ENCODE measurements at places on chromosomes 12 and 14. TPM values are rescaled to one million over a fixed set of nuclear protein-coding genes. Genes with fewer than 3 reads are reported as not detected.
A peak's percentile ranks its signal among the peaks of the same experiment; 100 is the strongest.

DNA sequence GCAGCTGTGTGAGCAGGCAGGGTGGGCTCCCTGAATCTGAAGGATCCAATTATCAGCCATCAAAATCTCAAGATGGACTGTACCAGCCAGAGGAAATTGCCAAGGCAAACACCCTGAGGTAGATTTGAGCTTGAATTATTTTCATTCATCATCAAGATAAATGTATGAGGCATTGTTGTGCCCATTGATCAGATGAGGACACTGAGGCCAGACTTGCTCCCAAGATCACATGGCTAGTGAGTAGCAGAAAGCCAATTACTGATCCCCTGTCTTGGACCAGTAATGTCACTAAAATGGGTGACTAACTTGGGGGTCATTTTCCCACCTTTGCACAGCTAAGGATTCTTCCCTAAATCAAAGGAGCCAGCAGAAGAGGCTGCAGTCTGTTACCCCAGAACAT, 20.9 kb upstream of the CMKLR1 start:
- H3K36me3 ChIP-seq, result no peaks in the 10 kb centered on the region
- H3K27ac ChIP-seq, result no peak overlapping the region
- no peak overlapping the region for H3K4me3 ChIP-seq
- no peaks in the 10 kb centered on the region for H3K4me1 ChIP-seq

DNA sequence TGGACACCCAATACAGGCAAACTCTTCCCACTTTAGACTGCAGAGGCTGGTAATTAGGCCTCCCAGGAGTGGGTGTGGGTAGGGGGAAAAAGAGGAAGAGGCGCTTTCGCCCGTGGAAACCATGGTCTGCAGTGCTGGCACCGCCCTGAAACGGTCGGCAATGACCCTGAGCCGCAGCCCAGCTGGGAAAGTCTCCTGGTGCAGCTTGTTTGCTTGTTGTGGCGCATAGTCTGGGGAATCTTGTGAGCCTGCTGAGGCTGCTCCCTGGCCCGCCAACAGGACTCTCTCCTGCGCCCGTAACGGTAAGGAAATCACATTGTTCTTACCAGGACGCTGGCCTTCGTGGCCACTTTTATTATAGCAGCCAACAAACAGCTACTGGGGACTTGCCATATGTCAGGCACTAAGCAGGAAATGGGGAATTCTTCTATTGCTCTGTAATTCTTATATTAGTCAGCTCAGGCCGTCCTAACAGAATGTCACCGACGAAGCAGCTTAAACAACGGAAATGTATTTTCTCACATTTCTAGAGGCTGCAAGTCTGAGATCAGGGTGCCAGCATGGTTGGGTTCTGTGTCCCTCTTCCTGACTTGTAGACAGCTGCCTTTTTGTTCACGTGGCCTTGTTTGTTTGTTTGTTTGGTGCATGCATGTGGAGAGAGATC, 52.5 kb upstream of the RIN3 start:
- no peaks in the 10 kb centered on the region for H3K27me3 ChIP-seq
- no peaks in the 10 kb centered on the region for H3K4me1 ChIP-seq
- H3K27ac ChIP-seq, result no peak overlapping the region
- DNase-seq, result no peak

- no peak overlapping the region for H3K4me3 ChIP-seq
- H3K27me3 ChIP-seq, result no peaks in the 10 kb centered on the region
- H3K27ac ChIP-seq, result no peak overlapping the region
- no peaks in the 10 kb centered on the region for H3K36me3 ChIP-seq
- H3K4me1 ChIP-seq, result no peaks in the 10 kb centered on the region
Measured at GRCh38 chr12:89135976-89136634, 216.2 kb downstream of the DUSP6 start.

GRCh38 chr12:111014547-111014946, 94.2 kb upstream of the MYL2 start:
- no peak overlapping the region for H3K27ac ChIP-seq
- no peaks in the 10 kb centered on the region for H3K4me1 ChIP-seq
- H3K27me3 ChIP-seq, result no peaks in the 10 kb centered on the region
- DNase-seq, result no peak
- no peaks in the 10 kb centered on the region for H3K36me3 ChIP-seq

- no peaks in the 10 kb centered on the region for H3K36me3 ChIP-seq
- no peaks in the 10 kb centered on the region for H3K27me3 ChIP-seq
- no peak overlapping the region for H3K4me3 ChIP-seq
- no peak overlapping the region for H3K27ac ChIP-seq
- no peaks in the 10 kb centered on the region for H3K4me1 ChIP-seq
- DNase-seq, result no peak
Measured at GRCh38 chr12:49868449-49868848, 25.5 kb upstream of the BCDIN3D start.

DNA sequence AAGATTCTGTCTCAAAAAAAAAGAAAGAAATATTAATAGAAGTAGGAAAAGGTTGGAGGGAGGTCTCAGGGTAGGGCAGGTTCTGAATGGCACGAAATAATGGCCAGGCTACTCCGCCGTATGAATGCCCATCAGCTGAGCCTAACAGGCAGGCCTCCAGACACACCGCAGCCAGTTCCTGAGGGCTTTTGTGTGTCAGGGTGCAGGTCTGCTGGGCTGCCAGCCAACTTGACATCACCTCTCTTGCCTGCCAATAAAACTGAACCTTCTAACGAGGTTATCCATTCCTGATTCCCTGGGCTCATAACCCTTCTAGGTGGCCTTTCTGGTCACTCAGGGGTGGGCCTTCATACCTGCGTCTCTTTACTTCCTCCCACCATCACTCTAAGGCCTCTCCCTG, 3.0 kb downstream of the IFI27 start:
- H3K4me3 ChIP-seq, result no peak overlapping the region
- no peaks in the 10 kb centered on the region for H3K27me3 ChIP-seq
- H3K36me3 ChIP-seq, result no peaks in the 10 kb centered on the region
- no peaks in the 10 kb centered on the region for H3K4me1 ChIP-seq
- DNase-seq, result peak; percentile 77

GRCh38 chr14:61646366-61647116, 48.8 kb upstream of the HIF1A start:
- H3K27ac ChIP-seq, result no peak overlapping the region
- no peaks in the 10 kb centered on the region for H3K36me3 ChIP-seq

Gene SPATS2
- total RNA-seq, result 3.5 TPM

Gene CLEC1B
- 10.5 TPM for total RNA-seq
